ENCODE measurements at places on chromosomes 16 and 17.

GRCh38 chr17:77322514-77323412, 182.0 kb downstream of the SEC14L1 start:
- no peak for DNase-seq

DNA sequence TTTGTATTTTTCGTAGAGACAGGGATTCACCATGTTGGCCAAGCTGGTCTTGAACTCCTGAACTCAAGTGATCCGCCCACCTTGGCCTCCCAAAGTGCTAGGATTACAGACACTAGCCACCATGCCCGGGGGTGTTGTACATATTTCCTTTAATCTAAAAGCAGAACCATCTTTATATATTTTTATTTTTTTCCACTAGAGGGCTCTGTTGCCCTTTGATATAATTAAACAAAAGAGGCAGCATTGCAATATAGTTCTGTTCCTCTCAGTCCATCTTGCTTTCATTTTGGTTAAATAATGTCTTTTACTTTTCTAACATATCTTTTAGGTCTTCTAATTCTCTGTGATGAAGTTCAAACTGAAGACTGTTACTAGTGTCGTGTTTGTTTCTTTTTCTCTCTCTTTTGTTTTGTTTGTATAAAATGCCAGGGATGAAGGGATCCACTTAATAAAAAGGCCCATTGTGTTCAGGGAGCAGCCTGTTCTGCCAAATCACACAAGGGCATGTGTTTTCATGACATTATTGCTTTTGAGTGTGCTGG, 23.4 kb downstream of the WWOX start:
- DNase-seq: no peak

DNA sequence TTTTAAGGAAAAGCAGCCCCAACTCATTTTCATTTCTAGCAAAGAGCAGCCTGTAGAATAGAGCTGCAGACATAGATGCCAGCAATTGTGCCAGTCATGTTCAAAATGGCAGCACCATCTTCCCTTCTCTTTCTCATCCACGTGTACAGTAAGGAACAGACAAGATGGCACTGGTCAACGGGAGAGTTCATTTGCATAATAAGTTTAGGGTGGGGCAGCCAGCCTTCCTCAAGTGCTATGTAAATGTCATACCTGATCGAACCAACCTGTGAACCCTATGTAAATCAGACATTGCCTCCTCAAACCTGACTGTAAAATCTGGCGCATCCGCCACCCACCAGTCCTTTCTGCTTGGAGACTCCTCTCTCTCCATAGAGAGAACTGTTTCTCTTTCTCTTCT, 150.0 kb upstream of the CDH13 start:
- DNase-seq: no peak

DNA sequence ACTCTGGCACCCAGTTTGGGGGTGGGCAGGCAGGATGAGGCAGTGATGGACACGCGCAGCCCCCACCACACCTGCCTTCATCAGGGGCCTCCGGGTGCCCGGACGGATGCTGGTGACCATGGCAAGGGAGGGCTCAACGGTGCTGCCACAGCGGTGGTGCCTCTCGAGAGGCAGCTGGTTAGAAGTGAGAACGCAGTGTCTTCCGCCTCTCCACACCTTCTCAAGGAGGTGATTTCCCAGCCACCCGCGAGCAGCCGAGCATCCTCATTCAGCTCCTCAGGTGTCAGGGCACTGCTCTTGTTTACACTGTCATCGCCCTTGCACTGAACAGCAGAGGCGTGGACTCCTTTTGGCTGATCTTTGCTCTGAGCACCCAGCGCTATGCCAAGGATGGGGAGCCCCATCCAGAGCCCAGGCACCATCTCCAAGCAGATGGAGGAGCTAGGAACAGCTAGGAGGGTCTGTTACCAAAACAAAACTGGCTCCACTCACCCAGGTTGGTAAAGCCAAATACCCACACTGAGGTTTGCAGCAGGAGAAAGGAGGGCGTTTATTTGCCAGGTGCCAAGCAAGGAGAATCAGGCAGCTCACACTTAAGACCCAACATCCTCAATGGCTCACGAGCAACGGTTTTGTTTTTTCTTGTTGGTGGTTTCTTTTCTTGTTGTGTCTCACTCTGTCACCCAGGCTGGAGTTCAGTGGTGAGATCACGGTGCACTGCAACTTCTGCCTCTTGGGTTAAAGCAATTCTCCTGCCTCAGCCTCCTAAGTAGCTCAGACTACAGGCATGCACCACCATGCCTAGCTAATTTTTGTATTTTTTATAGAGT, 174.3 kb upstream of the TNRC6C start:
- peak; percentile 30 for DNase-seq

DNA sequence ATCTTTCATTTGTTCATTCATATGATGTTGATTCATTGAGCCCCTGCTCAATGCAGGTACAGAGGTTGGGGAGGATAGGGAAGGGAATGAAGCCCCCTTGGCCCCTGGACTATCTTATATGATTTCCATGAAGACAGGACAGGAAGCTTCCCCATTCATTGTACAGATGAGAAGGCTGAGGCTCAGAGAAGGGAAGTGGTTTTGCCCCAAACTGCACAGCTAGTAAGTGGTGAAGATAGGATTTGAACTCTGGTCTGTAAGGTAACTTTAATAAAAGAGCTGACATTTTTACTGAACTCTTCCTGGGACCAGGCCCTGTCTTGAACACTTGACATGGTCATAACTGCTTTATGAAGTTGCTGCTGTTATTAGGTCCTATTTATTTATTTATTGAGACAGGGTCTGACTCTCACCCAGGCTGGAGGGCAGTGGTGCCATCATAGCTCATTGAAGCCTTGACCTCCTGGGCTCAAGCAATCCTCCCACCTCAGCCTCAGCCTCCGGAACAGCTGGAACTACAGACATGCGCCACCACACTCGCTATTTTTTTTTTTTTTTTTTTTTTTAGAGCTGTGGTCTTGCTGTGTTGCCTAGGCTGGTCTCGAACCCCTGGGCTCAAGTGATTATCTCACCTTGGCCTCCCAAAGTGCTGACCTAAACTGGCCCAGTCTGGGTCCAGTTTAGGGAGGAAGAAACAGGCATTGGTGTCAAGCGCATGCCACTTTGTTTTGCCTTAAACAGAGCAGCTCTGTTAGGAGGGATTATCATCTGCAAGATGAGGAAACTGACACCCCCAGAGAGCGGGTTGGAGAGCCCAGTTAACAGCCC, 5.0 kb downstream of the CTF1 start:
- DNase-seq: no peak

DNA sequence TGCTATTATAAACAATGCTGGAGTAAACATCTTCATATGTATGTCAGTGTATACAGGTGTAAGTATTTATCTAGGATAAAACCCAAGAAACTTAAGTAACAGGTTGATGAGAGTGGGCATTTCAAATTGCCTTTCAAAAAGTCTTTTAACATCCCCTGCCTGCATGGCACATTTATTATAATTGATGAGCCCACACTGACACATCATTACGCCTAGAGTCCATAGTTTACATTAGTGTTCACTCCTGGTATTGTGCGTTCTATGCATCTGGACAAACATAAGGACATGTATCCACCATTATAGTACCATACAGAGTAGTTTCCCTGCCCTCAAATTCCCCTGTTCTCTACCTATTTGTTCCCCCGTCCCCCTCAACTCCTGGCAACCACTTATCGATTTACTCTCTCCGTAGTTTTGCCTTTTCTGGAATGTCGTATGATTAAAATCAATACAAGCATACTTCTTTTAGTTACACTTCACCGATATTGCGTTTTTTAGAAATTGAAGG, 53.7 kb downstream of the NACA2 start:
- no peak for DNase-seq

- no peak for DNase-seq
These were observed 23.5 kb upstream of the DHRS13 start for GRCh38 chr17:28926366-28926765.

DNA sequence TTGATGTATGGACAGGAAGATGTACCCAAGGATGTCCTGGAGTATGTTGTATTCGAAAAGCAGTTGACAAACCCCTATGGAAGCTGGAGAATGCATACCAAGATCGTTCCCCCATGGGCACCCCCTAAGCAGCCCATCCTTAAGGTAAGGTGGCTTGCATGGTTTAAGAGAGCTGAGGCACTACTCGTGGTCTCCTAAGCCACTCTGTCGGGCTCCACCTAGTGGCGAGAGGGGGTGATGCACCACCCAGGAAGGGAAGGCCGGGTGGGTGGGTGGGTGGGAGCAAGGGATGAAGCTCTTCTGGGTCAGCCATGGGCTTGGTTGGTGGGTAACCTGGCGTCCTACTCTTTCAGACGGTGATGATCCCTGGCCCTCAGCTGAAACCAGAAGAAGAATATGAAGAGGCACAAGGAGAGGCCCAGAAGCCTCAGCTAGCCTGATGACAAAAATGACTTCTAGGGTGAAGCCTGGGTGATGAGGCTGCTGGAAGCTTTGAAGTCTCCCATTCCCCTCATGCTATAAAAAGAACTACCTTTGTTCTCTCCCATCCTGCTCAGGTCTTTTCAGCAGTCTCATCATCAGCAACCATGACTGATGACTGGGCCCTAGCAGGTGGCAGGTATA, 21.5 kb downstream of the GPR179 start:
- peak; percentile 59 for DNase-seq

- no peak for DNase-seq
These were observed 172.6 kb downstream of the HAPSTR1 start for GRCh38 chr16:9264067-9264466.

DNA sequence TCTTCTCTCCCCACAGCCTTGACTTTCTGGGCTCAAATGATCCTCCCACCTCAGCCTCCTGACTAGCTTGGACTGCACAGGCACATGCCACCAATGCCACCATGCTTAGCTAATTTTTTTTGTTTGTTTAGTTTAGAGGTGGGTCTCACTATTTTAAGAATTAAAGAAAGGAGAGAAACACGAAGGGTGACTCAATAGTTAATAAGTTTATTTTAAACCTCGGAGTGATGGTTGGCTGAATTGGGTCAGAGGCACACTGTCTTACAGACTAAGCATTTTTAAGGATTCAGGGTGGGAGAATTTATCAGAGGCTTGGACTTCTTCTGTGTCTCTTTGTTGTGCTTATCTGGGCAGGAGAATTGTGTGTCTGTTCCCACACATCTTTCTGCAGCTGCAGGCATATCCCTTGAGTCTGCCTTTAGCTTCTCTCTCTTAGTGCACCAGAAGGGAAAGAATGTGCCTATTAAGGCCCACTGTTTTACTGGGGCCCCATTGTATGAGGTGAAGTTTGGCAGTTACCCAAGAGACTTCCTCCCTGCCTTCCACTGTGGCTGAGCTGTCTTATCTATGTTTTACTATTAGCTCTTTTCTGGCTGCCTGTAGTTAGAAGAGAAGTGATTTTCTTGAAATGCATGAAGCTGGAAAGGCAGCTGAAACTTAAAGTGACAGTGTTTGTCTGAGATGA, 2172.0 kb downstream of the TP53TG3F start:
- no peak for DNase-seq

DNA sequence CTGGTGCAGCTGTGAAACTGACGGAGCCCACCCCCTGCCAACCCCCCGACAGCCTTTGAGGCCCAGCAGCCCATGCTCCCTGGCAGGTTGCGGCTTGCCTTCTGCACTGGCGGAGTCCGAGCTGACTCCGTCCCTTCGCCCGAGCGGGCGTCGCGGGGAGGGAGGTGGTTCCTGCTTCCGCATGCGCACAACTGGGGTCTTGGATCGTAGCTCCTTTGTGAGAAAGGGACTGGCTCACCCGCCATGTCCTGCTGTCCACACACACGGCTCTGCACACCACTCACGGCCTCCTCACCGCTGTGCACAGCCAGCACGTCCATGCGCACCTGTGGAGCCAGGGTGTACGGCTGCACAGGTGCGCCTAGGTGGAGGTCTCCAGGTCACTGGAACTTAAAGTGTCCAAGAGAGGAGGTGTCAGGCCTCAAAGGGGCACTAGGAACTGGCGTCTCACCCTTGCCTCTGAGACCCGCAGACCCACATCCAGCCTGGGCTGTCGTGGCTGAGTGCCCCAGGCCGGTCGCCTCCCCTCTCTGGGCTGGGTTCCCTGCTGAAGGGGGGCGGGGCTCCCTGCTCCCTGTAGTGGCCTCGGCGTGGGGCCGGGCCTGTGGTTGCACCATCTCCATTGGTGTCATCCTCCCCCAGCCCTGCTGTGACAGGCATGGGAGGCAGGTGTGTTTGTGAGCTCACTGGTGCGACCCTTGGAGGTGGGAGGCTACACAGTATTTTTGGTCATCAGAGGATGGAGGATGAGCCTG, 45.3 kb downstream of the JPH3 start:
- DNase-seq: no peak

GRCh38 chr16:65002265-65002664, 119.6 kb downstream of the CDH11 start:
- DNase-seq: no peak

- no peak for DNase-seq
These were observed 5.0 kb upstream of the TM4SF5 start for GRCh38 chr17:4766723-4767122.

DNA sequence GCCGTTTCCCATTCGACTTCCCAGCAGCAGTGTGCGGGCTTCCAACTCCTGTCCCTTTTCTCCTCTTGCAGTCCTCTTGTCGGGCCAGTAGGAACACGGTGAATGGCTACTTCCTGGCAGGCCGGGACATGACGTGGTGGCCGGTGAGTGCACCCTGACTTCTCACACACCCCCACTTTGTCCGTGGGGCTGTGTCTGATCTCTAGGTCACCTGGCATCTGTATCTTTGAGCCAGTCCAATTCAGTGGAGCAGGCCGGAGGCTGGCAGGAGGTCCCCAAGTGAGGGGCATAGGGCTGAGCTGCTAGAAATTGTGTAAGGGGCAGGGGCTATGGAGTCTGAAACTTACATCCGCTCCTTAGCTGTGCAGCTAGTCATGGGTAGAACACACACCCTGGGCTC, 6.6 kb downstream of the SLC5A10 start:
- DNase-seq: no peak

- DNase-seq: no peak
These were observed 6.0 kb downstream of the MXRA7 start for GRCh38 chr17:76704805-76705204.

All from GM18507 (cell line).